ENCODE measurements at places on chromosomes 1 and 21. TPM values are rescaled to one million over a fixed set of nuclear protein-coding genes. Genes with fewer than 3 reads are reported as not detected.

The TRIM63 gene
- not detected for total RNA-seq

The TCHH gene
- under 0.01 TPM for total RNA-seq

The KCNA10 gene
- not detected for total RNA-seq

The OR2T8 gene
- total RNA-seq: 1.6 TPM

The WNT4 gene
- under 0.01 TPM for total RNA-seq

The TRIM46 gene
- 32.6 TPM for total RNA-seq

The HES3 gene
- not detected for total RNA-seq

The KPRP gene
- total RNA-seq: not detected

The CA6 gene
- total RNA-seq: not detected

The RAB7B gene
- 2.7 TPM for total RNA-seq

The LCE3D gene
- total RNA-seq: not detected
